ENCODE measurements at places on chromosomes 2 and 18.

DNA sequence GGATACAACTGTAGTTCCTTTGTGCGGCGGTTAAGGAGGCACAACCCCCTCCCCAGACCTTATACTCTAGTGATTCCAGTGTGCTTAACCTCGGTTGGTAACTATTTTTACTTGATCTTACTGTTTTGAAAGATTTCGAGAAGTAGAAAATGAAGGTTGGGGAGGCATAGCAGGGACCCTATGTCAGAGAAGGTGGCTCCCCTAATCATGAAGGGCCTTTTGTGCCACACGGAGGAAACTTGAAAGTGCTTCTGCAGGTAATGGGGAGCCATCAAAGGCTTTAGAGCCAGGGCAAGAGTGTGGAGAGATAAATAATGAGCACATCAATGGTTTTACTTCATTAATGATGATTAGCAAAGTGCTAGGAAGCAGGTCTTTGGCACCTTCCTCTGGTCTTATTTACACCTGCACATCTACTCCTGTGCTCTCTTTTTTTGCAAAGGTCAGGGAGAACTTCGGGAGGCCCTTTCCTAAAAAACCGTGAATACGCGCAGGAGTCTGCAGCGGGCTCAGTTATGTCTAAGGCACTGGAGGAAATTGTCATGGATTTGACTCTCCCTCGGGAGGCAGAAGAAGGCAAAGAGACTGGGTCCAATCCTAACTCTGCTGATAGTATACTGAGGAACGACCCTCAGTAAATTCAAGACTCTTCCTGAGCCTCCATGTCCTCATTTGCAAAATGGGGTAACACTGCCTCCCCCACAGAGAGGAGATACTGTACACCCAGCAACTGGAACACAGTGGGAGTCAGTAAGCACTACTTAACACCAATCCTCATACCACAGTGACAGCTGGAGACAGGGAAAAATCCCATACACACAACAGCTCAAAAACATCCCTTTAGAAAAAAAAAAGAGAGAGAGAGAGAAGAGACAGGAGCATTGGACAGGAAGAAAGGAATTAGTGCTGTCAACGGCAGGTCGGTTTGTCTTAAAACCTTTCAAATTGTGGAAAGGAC is 81.6 kb downstream of the DDX1 start:
- DNase-seq, result no peak

GRCh38 chr2:4898706-4899105 is 793.5 kb upstream of the SOX11 start:
- DNase-seq, result no peak

GRCh38 chr2:173979751-173980351 is 14.7 kb upstream of the SP3 start:
- no peak for DNase-seq

DNA sequence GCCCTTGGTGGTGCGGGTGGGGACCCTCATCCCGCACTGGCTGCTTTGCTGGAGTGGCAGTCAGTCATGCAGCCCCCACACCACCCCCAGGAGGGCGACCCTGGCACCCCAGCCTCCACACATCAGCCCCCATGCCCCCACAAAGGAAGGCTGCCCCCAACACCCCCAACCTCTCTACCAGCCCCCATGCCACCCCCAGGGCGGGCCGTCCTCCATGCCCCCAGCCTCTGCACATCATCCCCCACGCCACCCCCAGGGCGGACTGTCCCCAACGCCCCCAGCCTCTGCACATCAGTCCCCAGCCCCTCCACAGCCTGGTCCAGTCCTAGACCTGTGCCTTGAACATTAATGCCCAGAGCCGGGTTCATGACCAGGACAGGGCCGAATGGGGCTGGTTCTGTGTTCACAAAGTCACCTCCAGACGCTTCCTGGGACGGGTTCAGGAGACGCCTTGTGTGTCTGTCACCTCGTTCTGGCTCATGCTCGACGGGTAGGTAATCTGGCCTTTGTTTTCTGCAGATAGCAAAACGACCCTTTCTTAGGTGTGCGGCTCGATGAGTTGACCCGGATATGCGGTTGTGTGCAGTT is 18.4 kb downstream of the D2HGDH start:
- DNase-seq, result no peak

DNA sequence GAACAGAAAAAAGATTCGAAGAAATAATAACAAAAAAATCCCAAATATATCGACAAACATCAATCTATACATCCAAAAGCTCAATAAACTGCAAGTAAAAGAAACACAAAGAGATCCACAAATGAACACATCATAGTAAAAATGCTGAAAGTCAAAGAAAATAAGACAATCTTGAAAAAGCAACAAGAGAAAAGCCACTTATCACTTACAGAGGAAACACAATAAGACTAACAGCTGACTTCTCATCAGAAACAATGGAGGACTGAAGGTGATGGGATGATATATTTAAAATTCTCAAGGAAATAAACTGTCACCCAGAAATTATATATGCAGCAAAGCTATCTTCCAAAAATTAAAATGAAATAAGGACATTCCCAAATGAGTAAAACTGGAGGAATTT is 140.3 kb downstream of the NDUFA10 start:
- DNase-seq, result no peak

DNA sequence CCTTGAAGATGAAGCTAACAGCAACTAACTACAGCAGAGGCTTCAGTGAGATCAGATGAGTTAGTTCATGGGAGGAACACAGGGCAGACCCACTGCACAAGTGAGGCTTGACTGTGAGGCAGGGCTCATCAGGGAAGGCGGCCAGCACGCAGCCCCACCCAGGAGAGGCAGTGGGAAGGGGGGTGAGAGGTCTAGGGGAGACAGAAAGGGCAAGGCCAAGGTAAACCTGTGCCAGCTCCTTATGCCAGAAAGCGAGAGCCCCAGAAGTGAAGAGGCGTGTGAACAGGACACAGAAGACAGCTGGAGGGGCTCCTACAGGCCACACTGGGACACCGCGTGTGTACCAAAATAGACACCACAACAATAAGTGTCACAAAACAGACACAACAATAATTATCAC is 48.6 kb downstream of the ANO7 start:
- no peak for DNase-seq

DNA sequence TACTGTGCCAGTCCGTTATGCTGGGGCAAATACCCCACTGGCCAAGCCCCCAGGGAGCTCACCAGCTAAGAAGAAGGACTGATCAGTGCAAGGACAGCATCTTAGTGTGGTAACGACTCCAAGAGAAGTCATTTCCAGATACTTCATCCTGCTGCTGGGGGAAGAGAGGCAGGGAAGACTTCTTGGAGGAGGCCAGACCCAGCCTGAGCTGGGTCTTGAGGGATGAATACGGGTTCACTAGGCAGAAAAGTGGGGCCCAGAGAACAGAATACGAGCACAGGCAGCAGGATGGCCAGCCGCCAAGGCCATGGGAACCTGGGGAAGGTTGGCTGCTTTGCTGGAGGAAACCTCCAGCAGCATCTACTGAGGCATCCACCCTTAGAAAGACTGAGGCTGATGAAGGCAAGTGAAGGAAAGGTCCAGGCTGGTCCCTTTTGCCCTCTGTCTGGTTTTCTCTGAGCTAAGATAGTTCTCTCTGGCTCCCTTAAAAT is 84.1 kb downstream of the GLI2 start:
- DNase-seq, result no peak

- DNase-seq, result no peak
Measured at GRCh38 chr2:182868054-182868796, 1.8 kb upstream of the FRZB start.

GRCh38 chr2:46498681-46499080 is 19.3 kb downstream of the TMEM247 start:
- no peak for DNase-seq

GRCh38 chr2:60309336-60309735 is 244.1 kb downstream of the BCL11A start:
- no peak for DNase-seq

GRCh38 chr2:232327105-232328031 is 51.2 kb upstream of the ALPP start:
- peak; percentile 26 for DNase-seq

DNA sequence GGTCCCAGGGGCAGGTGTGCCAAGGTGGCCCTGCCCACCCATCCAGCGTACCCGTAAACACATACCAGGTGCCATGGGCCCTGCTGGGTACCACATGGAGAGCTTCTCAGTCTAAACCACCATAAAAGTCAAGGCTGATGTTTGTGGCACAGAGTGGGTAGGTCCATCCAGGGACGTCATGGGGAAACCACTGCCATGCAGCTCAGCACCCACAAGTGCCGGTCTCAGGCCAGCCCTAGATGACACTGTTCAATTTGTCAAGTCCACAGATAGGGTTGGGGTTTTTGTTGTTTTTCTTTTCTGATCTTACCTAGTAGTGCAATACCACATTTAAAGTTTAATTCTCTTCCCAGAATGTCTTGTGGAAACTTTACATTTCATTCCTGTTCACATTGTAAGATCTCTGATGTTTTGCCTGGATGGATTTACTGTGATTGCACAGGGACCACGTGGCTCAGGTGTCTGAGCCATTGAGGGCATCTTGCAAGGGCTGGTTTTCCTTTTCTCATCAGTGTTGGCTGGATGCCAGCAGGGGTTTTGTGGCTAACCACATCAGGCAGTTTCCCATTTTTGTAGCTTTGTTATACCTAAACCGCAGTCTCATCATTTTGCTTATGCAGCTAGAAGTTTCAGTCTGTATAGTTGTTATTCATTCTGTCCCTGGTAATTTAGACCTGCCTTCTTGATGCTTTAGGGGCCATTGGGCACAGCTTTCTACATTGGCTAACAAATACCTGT is 64.7 kb downstream of the STK25 start:
- DNase-seq, result no peak

- DNase-seq, result no peak
Measured at GRCh38 chr2:70192516-70192915, 1.7 kb upstream of the C2orf42 start.

DNA sequence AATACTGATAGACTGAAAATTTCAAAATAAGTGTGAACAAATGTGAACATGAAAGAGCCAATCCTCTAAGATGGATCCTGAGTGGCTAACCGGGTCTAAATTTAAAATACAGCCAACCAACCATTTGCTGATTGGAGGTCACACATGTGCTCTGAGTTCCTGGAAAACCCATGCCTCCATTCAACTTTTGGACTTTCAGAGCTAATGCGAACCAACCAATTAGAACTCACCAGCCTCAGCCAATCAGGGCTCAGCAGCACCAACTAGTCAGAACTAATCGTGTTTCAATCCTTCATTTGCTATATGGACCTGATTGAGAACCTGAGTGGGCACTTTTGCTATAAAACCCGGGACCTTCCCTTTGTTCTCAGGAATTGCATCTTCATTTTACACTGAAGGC is 111.5 kb downstream of the MEP1B start:
- DNase-seq, result no peak

GRCh38 chr2:149061133-149061745 is 22.7 kb downstream of the LYPD6B start:
- DNase-seq, result no peak

- DNase-seq, result no peak
Measured at GRCh38 chr2:165054652-165055051, 99.3 kb upstream of the SLC38A11 start.

DNA sequence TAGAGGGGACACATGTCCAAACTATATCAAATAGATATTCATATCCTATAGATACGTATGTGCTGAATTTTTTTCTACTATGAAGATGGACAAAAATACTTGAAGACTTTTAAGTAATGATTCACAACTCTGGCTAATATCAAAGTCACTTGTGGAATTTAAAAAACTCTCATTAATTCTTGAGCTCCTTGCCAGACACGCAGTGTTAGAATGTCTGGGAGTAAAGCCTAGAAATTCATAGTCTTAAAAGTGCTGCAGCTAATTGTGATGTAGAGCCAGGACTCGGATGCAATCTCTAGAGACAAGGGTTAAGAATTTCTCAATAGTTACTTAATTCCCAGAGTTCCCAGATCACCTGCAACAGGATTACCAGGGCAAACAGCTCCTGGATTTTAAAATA is 107.4 kb downstream of the ARL6IP6 start:
- no peak for DNase-seq
